CD4-positive, alpha-beta T cell treated with Interleukin-6 at 100 ng/mL for 8 hours (primary cell): ENCODE measurements at places on chromosomes 3 and 15.
A peak's percentile ranks its signal among the peaks of the same experiment; 100 is the strongest.

DNA sequence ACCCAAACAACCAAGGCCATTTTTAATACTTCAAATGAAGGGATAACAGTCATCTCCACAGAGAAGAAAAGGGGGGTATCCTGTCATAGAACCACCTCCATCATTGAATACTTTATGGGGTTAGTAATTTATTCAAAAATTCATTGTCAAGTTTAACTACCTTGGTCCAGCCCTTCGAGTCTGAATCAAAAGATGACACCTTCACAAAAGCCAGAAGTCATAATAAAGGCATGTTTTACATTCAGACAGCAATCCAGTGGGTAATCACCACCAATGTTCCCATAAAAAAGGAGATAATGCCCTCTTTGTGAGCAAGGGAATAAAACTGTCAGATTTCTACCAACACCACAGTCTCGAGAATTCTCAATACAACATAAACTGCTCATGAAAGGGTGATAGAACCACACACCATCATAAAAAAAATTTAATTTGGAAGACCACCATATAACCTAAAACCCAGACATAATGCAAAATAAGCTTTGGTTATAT, 145.6 kb upstream of the ZBTB20 start:
- DNase-seq = no peak

GRCh38 chr3:109137761-109138160, 1.2 kb downstream of the C3orf85 start:
- no peak for DNase-seq

- no peak for DNase-seq
Measured at GRCh38 chr15:58521293-58521991, 89.7 kb downstream of the LIPC start.

- no peak for DNase-seq
Measured at GRCh38 chr3:86828751-86829150, 162.2 kb downstream of the VGLL3 start.

GRCh38 chr3:160486459-160486869, 36.9 kb upstream of the TRIM59 start:
- peak; percentile 4 for DNase-seq

DNA sequence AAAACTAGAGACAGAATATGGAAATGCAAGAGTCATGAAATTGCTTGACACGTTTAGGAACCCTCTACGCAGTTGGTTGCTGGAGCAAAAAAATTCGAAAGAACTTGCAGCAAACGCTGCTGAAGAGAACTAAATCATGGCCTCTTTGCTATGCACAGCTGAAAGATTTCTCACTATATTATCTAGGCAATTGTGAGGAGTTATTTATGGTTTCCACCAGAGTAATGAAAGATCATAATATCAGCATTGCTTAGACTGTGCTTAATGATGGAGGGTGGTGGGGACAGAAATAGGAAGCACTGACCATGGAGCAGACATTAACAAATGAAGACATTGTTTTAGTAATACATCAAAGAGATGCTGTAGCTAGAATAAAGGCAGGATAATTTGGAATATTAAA, 593.4 kb upstream of the ZNF717 start:
- DNase-seq = no peak

- DNase-seq = no peak
Measured at GRCh38 chr15:99399618-99400017, 148.3 kb downstream of the LRRC28 start.

- DNase-seq = no peak
Measured at GRCh38 chr15:41568350-41569017, 9.5 kb downstream of the TYRO3 start.

- DNase-seq = no peak
Measured at GRCh38 chr3:21795152-21795837, 44.3 kb upstream of the ZNF385D start.

GRCh38 chr3:114213292-114213626, 24.1 kb downstream of the ZNF80 start:
- DNase-seq = no peak

DNA sequence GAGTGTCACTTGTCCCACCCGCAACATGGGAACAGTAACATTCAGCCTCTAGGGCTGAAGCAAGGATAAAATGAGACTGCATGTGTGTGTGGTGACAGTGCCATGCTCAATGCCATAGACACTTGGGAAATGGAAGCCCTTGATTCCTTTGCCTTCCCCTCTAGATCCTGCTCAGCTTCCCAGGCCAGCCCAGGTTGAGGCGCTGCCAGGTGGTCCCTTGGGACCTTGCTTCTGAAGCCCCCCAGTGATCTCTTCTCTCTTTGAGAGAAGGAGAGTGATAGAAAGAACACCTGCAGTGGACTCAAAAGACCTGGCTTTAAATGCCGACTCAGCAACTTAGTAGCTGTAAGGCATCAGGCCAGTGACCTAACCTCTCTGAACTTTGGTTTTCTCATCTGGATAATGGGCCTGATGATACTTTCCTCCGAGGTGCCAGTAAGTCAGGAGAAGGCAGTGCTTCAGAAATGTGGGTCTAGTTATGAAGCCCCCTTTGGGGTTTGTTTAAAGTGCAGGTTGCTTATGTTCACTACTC, 144.5 kb downstream of the RPLP1 start:
- no peak for DNase-seq

DNA sequence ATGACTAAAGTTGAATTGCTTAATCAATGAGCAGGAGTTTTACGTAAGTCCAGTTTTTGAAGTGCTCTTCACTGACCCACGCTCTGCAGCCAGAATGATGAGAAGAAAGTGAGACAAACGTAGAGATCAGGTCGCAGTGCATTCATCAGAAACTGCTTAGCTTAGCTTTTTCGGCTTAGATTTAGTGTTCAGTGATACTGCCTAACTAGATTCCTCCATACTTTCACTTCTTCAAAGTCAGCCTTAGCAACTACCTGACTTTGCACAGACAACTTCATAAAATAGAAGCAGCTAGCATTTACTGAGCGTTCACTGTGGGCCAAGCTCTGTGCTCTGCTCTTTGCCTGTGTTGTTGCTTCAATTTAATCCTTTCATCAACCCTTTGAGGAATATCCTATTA, 116.1 kb downstream of the KCNH8 start:
- no peak for DNase-seq

GRCh38 chr15:93493172-93493571, 404.2 kb upstream of the RGMA start:
- no peak for DNase-seq

GRCh38 chr3:72331076-72331475, 517.2 kb downstream of the SHQ1 start:
- no peak for DNase-seq

GRCh38 chr3:32553973-32554372, 16.7 kb downstream of the DYNC1LI1 start:
- no peak for DNase-seq

- DNase-seq = no peak
Measured at GRCh38 chr3:157045238-157045850, 114.6 kb downstream of the CCNL1 start.

- DNase-seq = no peak
Measured at GRCh38 chr15:52783929-52784798, 6.0 kb downstream of the ONECUT1 start.

- no peak for DNase-seq
Measured at GRCh38 chr3:189040656-189041335, 131.0 kb upstream of the TPRG1 start.

GRCh38 chr3:23805210-23805632, 534 bp upstream of the UBE2E1 start:
- no peak for DNase-seq

DNA sequence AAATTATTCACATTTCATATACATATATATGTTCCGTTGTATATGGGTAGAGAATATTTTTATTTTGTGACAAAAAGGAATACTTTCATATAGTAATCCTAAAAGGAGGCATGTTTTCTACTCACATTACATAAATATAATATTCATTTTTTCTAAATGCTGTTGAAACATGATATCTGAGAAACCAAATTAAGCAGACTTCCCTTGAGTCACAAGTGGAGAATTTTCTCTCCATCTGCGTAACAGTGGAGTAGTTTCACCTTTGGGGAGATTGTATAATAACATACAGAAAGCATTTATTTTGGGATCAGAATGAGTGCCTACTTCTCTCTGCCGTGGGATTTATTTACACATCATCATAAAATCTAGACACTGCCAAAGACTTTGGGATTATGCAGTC, 849.8 kb downstream of the NSUN3 start:
- DNase-seq = no peak

DNA sequence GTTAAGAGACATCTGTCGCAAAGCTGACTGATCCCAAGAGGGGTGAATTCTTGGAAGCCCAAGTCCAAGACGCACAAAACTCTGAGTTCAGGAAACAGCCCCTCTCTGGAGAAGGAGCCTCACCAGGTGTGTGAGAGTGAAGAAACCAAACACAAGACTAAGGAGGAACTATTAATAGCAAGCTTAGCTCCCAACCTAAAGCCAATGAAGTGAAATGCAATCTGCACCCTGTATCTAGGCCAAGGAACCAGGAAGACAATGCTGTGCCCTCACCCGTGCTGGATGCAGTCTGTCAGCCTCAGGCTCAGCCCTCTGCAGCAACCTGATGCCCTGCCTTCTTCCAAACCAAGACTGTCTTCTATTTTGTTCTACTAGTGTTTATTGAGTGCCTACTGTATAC, 22.5 kb upstream of the THBS1 start:
- DNase-seq = no peak

DNA sequence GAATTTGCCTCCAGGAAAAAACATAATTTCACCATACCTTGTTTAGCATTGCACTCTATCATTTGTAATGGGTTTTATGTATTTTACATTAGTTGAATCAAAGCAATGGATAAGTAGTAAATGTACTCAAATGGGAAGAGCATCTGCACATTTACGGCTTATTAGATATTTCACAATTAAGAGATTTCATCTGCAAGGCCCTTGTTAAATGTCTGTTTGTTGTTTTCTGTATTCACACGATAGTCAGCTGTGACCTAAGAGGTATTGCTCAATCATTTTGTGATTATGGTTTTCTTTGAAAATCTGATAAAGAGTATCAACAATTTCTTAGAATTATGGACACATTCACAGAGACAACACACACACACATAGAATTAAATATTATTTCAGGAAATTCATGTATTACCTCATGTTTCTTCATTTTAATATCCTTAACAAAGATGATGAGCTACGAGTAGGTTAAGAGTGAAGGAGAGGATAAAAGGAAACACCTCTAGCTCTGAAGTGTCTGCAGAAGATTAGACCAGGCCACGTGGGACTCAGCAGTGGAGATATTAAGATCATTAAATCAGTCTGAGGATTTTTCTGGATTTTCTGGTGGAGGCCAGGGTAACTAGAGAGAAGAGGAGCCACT, 121.9 kb upstream of the POU1F1 start:
- no peak for DNase-seq

GRCh38 chr3:62723166-62723913, 151.9 kb downstream of the CADPS start:
- no peak for DNase-seq

DNA sequence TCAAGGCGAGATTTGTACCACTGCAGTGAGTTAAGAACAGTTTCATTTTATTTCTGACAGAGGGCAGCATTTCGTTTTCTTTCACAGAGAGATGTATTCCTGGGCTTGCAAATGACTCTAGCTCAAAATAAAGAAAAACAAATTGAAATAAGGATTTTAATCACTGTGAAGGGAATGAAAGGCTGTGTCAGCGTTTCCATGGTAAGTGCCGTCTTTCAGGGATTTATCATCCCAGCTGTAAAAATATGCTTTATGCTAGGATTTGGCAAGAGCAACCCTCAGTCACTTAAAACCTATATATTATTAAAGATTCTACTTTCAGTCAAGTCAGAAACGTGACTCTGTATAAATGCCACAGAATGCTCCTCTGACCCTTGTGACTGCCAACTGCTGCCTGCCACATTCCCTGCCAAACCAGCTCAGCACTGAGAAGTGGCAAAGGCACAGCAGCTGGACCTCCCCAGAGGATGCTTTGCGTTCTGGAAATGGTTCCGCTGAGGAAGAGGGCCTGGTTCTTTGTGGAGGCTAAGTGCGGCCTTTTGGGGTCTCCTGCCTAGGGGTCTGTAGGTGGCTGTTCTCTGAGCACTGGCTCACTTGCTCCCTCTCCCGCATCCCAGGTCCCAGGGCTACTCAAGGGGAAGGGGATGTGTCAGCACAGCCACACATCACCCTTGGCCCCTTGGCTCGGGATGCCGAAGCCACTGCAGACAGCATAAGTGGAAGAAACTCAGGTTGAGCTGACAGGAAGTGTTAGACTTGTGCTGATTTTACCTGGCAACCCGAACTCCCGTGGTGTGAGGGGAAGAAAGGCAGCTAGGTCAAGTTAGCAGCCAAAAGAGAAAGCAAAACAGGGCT, 56.6 kb upstream of the POMGNT2 start:
- peak; percentile 77 for DNase-seq

DNA sequence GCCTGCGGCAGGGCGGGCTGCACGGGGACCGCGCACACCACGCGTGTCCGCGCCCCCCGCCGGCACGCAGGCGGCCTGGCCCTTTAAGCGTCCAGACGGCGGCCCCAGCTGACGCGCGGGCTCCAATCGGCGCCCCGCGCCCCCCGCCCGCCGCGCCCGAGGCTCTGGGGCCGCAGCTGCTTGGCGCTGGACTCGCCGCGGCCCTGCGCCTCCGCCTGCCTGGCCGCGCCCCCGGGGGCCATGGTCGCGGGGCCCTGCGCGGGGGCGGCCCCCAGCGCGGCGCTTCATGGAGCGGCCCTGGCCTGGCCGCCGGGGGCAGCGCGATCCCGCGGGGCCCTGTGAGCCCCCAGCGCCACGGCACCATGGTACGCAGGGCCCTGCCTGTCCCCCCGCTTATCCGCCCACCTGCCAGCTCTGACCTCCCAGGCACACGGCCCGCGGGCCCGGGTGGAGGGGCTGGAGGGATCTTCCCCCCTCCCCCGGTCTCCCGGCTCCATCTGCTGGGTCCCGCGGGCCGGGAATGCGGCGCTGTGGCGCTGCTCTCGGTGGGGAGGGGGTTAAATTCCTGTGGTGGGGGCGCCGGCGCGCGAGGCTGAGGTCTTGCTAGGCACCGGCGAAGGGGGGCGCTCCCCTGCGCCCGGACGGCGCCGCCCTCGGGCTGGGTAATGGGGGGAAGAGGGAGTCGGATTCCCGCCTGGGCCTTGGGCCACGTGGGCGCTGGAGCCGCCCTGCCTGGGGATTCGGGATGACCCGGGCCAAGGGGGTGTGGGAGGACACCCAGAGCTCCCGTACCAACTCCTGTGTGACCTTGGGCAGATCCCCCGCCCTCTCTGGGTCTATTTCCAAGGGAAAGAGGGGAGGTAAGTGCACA, 1.1 kb downstream of the ZBTB47 start:
- no peak for DNase-seq
